ENCODE measurements at places on chromosomes 3 and 15.

- DNase-seq = no peak
Observed at GRCh38 chr15:61500951-61501620, 272.0 kb upstream of the RORA start.

DNA sequence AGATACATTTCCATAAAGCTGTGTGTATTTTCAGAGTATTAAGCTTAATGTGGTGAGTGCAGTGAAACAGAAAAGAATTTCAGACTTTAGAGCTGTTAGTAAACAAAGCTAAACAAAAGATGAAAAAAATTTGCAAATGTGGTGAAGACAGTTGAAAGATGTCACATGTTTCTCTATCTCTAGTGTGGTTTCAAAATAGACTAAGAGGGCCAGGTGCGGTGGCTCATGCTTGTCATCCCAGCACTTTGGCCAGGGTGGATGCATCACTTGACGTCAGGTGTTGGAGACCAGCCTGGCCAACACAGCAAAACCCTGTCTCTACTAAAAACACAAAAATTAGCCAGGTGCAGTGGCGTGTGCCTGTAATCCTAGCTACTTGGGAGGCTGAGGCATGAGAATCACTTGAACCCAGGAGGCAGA is 466.0 kb upstream of the NR2F2 start:
- no peak for DNase-seq

GRCh38 chr3:72151465-72152238 is 366.7 kb upstream of the PROK2 start:
- no peak for DNase-seq

GRCh38 chr3:116000311-116000710 is 377.0 kb downstream of the GAP43 start:
- peak; percentile 54 for DNase-seq

DNA sequence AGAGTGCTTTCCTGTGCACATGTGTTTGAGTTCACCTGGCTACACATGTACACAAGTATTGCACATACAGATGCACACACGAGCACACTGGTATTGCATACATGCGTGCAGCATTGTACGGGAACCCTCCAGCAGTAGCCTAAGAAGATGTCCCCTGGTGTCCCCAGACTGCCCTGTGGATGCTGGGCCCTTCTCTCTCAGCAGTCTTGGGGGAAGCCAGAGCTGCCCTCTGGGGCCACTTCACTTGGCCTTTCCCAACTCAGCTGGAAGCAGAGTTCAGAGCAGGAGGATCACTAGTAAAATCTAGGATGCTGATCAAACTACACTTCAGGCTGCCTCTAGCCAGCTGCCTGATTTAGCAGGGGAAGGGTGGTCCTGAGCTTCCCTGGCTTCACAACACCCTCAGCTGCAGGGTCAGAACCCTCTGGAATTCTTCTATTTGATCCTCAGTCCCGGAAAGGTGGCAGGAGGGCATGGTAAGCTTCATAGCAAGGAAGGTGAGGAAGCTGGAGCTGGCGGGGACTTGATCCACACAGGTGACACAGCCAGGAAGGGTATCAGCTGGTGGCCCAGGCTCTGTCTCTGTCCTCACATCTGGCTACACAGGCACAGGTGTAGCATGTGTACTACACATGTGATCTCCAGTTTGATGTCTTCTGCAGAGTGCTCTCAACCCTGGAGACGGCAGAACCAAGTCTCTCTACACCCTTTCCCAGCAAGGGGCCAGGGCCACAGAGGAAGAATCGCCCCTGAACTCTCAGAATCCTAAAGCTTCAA is 36.5 kb downstream of the KLF15 start:
- no peak for DNase-seq

DNA sequence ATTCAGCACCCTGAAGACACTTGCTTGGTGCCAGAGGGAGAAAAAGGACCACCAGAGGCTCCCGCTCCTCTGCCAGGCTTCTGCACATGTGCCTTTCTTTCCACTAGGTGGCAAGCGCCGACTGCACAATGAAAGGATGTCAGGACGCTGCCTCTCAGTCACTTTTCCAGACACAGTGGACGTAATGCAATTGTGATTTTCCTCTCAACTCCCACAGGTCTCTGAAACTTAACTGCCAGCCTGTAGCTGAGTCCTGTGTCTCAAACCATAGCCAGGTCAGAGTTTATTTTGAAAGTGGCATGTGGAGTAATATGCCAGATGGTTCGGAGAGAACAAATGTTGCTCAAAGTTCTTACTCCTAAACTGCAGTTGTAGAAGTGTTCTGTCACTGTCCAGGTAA is 162.9 kb downstream of the ITPR1 start:
- peak; percentile 14 for DNase-seq

DNA sequence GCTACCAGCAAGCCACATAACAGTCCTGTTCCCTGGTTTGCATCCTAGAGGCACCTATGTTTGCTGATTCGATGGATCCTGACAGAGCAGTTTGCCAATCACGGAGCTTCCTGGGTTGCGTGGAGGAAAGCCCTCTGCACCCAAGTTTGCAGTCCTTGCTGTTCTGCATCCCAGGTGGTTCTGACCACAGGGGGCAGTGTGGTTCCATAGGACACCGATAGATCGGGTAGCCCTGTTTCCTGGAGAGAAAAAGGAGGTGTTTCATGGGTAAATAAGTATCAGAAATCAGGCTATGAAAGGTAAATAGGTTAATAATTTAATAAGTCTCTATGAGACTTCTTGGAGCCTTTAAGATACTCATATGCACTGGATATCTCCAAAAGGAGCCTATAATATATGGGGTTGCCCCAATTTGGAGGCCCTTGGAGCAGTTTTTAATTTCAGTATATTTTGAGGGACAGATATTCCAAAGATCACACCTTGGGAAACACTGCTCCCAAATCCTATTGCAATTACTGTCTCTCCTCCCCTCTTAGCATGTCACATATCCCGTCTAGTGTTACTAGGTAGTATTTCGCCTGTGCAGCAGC is 194.6 kb upstream of the TPM1 start:
- no peak for DNase-seq

- DNase-seq = no peak
Observed at GRCh38 chr3:53077476-53078220, 31.8 kb upstream of the SFMBT1 start.

GRCh38 chr3:143972155-143972504 is 507 bp downstream of the DIPK2A start:
- peak; percentile 69 for DNase-seq

- DNase-seq = no peak
Observed at GRCh38 chr15:90838139-90838538, 30.2 kb upstream of the FURIN start.

DNA sequence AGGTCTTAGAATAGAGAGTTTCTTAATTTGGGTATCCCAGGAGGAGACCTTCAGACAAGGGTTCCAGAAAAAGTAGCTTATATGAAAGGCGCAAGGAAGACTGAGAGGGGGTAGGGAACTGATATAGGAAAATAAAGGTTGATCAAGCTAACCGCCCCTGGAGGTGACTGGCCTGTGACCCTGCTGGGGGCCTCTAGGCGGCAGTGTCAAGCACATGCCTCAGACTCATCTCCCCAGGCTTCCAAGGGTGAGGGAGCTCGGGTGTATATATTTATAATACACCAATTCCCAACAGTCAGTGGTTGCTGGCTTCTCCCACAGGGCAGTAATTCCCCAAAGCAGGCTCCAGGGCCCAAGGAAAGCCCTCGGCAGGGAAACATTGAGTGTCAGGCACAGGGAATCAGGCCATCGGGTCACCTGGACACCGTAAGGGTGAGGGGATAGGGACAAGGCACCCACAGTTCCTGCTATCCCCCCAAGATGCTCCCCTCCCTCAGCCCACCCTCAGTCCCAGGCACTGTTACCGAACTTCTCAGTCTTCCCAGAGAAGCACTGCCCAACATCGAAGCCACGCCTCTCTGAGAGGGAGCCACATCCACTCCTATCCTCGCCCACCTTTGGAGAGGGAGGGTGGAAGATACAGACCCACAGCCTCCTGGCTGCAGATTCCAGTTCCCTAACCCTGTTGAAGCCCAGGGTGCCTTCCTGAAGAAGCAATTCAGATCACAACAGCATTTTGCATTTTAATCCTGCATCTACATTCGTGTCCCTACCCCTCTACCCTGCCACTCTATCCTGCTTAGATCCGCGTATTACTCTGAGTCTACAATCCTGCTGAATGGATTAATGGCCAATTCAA is 19.5 kb upstream of the CAV3 start:
- no peak for DNase-seq

DNA sequence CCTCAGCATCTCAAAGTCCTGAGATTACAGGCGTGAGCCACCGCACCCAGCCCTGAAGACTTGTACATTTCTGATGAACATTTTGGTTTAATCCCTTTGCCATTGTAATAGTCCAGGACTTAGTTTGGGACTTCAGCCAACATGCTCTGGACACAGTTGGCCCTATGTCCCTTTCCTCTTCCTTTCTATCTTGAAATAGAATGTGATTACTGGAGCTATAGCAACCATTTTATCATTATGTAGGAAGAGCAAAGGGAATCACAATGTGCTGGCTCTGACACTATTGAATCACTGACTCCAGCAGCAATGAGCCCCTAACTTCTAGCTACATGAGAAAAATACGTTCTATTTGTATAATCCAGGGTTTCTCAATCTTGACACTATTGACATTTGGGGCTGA is 34.8 kb upstream of the MRPL3 start:
- DNase-seq = no peak

- DNase-seq = no peak
Observed at GRCh38 chr15:73744293-73744692, 8.9 kb downstream of the INSYN1 start.

GRCh38 chr3:131387796-131388489 is 6.4 kb downstream of the NUDT16 start:
- DNase-seq = no peak

DNA sequence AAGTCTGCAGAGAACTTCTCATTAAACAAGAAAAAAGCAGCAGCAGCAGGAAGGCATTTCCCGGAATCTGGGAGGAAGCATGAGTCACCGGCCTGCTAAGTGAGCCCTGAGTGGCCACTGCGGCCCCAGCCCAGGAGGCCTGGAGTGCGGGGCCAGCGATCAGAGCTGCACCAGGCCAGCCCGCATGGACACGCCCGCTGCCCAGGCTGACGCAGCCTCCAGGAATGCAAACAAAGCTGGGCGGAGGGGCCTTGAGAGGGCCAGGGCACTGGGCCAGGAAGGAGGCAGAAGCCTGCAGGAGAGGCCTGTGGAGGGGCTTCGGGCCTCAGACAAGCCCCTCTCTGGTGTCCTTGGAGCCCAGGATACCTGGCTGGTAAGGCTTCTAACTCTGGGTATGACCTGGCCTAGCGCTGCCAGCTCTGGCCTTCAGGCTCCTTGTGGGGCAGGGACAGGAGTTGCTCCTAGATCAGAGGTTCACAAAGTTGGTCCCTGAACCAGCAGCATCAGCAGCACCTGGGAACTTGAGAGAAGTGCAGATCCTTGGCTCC is 101.2 kb downstream of the SMAD6 start:
- peak; percentile 91 for DNase-seq

DNA sequence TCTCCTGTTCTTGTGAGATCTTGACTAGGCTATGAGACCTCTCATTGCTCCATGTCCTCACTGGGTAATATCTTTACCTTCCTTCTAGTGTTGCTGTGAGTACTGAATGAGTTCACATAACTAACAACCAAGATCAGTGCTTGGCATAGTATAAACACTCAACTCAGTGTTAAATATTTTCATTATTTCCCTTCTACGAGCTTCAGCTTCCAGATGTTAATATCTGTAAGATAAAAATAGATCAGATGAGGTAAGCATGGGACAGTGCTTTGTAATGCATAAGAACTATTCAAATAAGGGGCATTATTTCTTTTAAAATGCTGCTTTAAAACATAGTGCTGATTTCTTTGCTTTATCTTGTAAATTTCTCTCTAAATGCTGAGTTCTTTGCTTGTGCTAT is 130.8 kb downstream of the DIPK2A start:
- DNase-seq = no peak

GRCh38 chr3:37290551-37290950 is 116.2 kb upstream of the LRRFIP2 start:
- DNase-seq = no peak

DNA sequence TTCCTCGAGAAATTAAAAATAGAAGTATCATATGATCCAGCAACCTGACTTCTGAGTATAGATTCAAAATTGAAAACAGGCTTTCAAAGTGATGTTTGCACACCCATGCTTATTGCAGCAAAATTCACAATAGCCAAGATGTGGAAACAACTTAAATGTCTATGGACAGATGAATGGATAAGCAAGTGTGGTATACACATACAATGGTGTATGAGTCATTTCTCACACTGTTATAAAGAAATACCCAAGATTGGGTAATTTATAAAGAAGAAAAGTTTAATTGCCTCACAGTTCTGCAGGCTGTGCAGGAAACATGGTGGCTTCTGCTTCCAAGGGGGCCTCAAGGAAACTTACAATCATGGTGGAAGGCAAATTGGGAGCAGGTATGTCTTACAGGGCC is 100.8 kb downstream of the KLF13 start:
- DNase-seq = no peak

DNA sequence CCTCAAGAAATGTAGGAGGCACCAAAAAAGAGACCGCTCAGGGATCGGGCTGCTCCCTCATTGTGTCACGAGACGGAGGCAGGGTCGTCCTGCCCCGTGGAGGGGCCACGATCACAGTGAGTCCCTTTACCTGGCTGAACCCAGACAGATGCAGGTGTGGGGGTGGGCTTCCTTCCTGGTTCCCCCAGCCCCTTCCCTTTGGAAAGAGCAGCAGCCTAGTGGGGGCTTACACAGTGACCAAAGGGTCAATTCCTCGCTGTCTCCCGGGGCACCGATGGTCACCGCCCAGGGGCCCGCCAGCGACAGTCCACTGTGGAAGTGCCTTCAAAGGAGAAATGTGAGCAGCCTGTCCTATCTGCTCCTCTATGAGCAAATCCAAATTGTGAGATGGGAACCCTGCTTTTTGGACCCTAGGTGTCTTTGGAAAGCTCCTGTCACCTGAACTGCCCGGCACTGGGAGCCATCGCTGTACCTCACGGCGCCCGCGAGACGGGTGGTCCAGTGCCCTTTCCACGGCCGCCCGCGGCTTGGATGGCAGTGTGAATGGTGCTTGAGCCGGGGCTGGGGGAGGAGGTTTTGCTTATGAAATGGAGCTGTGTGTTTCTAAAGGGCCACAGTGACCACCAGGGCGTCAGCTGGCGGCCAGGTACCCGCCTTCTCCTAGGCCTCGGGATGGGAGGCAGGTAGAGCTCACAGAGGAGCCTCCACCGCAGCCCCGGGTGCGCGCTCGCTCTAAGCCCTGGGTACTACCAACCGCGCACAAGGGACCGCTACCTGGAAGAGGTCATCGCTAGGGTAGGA is 155.7 kb downstream of the KLF13 start:
- no peak for DNase-seq

DNA sequence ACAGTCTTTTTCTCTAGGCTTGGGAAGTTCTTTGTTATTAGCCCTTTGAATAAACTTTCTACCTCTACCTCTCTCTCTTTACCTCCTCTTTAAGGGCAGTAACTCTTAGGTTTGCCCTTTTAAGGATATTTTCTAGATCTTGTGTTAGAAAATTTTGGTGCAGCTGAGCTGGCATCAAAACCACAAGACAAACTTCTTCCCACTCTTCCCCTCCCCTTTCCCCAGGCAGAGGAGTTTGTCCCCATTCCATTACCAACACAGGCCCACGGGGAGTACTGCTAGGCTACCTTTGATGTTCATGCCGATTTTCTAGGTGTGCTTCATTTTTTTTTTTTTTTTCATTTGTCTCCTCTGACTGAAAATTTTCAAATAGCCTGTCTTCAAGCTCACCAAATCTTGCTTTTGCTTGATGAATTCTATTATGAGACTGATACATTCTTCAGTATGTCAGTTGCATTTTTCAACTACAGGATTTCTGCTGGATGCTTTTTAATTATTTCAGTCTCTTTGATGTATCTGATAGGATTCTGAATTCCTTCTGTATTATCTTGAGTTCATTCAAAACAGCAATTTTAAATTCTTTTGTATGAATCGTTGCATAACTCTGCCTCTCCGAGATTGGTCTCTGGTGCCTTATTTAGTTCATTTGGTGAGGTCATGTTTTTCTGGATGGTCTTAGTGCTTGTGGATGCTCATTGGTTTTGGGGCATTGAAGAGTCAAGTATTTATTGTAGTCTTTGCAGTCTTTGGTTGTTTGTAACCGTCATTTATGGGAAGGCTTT is 112.0 kb downstream of the UBE2E2 start:
- no peak for DNase-seq
